SHP77 treated with DMSO at 0.1 percent for 48 hours (cell line): ENCODE measurements at places on chromosomes 1 and 21.

GRCh38 chr21:44931137-44931500, 8.7 kb upstream of the SLX9 start:
- no peak for DNase-seq

DNA sequence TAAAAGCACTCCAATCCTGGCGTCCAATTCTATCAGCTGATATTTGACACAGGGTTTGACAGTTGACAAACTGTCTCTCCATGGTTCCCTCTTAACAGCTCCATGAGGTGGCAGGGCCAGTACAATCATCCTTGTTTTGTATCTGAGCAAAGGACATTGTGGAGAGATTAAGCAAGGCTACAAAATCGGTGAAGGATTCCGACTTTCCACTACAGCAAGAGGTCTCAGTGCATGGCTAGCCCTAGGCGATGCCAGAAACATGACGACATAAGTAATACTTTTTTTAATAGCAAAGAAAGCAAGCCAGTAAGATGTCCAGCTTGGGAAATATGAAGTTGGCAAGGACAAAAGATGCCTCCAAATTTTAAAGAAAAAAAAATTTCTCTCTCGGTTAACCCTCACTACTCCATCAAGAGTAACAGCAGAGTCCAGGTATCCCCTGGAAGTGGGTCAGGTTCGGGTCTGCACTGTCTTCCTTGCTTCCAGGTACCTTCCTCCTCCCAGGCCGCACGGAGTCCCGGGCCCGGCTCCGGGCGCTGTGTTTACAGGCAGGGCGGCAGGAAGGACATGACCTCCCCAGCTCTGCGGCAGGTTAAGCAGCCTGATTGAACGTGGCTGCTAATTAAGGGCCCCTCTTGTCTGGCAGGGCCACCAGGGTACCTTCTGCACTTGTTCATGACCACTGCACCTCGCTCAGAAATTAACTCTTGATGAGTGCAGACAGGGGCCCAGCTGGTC, 106.1 kb downstream of the SIM2 start:
- DNase-seq: no peak

DNA sequence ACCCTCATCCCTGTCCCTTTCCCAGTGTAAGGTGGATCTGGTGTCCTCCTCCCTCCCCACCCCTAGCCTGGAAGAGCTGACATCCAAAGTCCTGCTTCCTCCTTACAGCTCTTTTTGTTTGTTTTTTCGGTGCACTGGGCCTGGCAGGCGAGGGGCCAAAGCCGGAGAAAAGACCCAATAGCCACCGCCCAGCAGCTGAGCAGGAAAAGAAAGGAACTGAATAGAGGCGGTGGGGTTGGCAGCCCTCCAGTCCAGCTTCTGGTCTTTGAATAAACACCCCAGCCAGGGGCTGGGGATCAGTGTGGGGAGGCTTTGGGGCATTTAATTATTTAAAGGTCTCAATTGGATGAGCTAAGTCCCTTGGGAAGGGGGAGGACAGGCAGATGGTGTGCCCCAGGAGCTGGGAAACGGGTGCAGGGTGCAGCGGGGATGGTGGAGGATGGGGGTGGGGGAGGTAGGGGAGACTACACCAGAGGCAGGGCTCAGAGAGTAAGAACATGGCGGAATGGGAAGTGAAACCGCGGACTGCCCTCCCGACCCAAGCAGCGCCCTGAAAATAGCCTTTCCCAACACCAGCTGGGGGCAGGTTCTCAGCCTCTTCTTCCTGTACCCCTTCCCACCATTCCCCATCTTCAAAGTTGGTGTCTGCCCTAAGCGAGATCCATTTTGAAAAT, 20.2 kb downstream of the BTG2 start:
- peak; percentile 94 for DNase-seq

GRCh38 chr1:16212251-16212961, at the start of gene ARHGEF19:
TSS of gene ARHGEF19 (minus strand) at chr1:16212652. CDS start at chr1:16209054, 3,598 bp downstream.
- DNase-seq: no peak

DNA sequence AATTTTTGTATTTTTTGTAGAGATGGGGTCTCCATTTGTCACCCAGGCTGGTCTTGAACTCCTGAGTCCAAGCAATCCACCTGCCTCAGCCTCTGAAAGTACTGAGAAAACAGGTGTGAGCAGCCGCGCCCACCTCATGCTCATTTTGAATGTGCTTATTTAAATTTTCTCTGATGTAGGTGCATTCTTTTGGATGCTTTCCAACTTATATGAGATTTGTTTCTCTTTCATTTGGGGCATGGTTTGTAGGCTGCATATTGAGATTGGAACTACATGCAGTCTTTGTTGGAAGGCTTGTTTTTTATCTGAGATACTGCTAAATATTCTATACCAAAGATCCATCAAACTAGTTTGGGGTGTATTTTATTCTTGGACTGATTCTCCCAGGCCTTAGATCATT, 81.0 kb upstream of the IVNS1ABP start:
- no peak for DNase-seq

GRCh38 chr1:8816264-8816663, 1.2 kb downstream of the RERE start:
- no peak for DNase-seq

DNA sequence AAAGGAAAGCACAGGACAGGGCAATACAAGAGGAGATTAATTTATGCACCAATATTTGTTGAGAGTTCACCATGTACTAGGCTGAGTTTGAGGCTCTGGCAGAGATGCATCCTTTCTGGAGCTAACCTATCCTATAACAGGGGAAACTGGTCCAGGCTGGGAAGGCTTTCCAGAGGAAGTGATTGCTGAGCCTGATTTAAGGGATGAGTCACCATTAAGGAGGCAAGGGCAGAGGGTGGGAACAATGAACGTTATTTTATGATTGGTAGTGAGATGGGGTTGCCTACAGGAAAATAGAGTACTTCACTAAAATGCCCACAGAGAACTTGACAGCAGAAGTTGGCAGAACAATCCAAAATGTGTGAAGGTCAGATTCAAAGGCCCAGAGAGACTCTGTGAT, 141.4 kb downstream of the PLPP3 start:
- no peak for DNase-seq

- peak; percentile 25 for DNase-seq
Observed at GRCh38 chr1:66266350-66266749, 267.6 kb upstream of the SGIP1 start.

GRCh38 chr1:53337499-53337898, 9.6 kb upstream of the LRP8 start:
- DNase-seq: no peak

DNA sequence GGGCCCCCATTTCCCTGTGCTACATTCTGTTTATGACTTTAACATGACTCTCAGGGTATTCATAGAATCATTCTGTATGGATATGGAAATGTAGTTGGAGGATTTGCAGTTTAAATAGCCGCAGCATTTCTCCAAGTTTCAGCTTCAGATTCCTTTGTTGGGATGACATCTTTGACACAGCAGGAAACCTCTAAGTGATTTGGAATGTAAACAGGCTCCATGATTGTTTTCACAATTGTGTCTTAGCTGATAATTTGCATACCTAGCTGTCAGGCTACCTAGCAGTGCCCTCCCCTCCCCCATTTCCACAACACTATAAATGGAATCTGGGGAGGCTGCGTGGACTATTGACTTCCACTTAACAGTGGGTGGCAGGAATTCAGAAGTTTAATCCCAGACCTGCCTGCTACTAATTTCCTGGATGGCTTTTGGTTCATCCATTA, 290.2 kb downstream of the HLX start:
- DNase-seq: no peak

- DNase-seq: no peak
Observed at GRCh38 chr21:39429445-39429844, 16.1 kb downstream of the LCA5L start.

DNA sequence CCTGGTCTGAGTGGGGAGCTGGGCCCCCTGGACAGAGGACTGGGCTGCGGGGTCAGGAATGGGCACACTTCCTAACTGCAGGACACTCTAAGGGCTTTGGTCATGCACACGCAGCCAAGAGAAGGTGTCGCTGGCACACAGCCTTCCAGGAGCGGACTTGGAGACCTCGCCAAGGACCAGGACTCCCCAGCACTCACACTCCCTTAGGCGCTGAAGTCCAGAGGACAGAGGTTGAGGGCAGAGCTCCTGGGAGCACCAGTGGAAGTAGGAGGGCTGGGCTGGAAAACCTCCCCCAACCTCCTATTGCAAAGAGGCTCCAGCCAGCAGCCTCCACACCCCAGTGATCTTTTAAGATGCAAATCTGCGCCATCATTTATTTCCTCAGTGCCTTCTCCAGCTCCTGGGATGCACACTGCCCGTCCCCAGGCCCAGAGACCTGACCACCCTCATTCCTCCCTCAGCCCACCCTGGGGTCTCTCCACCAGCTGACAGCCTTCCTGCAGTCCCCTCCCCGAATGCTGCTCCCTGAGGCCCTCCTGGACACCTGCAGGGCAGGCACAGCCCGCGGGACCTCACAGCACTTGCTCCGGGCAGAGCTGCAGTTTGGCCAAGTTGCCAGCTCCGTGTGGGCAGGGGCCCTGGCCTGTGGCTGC, 3.0 kb downstream of the TSPEAR start:
- no peak for DNase-seq

DNA sequence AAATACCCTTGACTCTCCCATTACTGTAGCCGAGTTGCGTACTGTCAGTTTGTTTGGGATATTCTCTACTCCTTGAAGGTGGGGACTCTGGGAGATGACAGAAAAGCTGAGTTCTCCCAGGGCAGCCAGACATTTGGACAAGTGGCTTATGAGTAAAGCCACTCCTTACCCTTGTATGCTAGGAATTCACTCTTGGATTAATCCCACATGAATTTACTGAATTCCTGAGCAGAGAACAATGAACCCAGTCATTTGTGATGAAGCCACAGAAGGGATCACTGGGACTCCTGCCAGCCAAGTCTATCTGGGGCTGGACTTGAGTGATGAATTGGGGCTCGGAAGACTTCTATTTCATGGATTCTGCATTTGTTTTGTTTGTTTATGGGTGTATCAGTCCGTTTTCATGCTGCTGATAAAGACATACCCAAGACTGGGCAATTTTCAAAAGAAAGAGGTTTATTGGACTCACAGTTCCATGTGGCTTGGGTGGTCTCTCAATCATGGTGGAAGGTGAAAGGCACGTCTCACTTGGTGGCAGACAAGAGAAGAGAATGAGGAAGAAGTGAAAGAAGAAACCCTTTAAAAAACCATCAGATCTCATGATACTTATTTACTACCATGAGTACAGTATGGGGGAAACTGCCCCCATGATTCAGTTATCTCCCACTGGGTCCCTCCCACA, 25.1 kb downstream of the C1orf116 start:
- DNase-seq: no peak

GRCh38 chr21:39073717-39074116, 109.5 kb downstream of the PSMG1 start:
- DNase-seq: no peak

GRCh38 chr1:223217781-223218180, 74.7 kb upstream of the TLR5 start:
- DNase-seq: no peak

DNA sequence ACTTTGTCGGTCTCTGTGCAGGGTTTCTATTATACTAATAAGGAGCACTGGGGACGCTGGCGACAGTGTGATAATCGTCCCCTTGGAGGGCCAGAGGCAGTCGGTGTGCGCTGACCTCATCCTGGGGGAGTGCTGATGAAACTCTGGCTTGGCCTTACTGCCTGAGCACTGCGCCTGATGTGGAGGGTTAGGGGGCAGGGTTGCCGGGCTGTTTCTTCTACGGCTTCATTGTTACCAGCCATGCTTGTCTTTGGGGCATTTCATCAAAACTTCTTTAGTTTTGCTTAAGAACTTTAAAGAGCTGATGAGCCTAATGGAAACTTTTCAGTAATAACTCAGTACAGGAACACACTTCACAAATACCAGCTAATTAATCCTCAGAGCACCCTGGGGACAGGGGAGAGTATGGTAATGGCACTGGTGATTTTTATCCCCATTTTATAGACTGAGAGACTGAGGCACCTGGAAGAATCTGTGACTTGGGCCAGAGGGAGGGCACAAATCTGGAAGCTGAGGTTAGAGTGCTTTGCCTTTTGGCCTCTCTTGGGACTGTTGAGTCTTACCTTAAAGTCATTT, 81.8 kb downstream of the PEX14 start:
- DNase-seq: no peak

GRCh38 chr1:42259739-42260064, 75.3 kb downstream of the FOXJ3 start:
- no peak for DNase-seq

DNA sequence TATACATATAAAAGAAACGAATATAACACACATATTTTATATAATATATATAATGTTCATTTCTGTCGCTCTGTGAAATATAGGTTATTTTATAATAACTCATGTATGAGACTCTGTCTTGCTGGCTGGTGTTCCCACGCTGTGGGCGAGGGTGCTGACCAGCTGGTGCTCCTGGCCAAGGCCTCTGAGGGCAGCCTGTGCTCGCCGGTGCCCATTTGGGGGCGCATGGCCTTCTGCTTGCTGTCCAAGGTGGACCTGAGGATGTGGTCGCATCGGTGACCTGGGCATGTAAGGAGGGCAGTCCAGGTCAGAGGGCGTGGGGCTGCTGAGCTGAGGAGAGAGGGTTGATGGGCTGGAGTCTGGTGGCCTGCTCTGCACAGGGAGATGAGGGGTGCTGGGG, 1.1 kb upstream of the PCP4 start:
- no peak for DNase-seq

- no peak for DNase-seq
Observed at GRCh38 chr1:226700861-226701260, 38.2 kb downstream of the ITPKB start.

DNA sequence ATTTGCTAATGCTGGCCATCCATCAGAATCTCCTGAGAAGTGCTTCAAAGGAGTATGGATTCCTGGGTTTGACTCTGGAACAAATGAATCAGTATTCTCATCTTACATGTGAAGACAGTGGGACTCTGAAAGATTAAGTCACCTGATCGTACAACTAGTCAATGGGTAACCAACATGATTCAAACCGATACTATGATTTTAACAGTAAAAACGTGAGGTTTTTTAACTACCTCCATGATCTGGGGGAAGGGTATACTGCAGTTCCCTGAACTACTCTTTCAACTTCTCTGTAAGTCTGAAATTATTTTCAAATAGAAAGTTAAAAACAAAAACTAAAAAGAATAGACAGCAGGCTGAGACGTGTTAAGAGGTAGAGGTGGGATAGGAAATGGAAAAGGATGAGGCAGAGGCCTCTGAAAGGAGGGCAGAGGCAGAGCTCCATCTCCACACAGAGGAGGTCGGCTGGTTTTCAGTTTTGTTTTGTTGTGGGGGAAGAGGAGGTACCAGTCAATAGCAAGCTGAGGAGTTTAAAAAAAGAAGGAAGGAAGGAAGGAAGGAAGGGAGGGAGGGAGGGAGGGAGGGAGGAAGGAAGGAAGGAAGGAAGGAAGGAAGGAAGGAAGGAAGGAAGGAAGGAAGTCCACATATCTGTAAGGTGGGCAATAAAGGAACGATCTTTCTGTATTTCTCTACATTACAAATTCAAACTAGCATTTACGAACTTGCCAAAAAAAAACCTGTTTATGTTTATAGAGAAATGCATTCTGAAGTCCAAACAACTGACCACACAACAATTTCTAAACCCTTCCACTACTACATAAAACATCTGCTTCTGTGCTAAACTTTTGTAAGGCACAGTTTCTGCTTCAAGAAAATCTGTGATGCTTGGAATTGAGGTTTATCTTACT, 213.1 kb downstream of the RERE start:
- no peak for DNase-seq
